A673 (cell line): ENCODE measurements at places on chromosomes 4 and X. TPM values are rescaled to one million over a fixed set of nuclear protein-coding genes. Genes with fewer than 3 reads are reported as not detected.
A peak's percentile ranks its signal among the peaks of the same experiment; 100 is the strongest.

The C4orf51 gene
- not detected in 2 replicates for total RNA-seq

The GYG2 gene
- total RNA-seq, result 39.8 and 59.7 TPM in 2 replicates

- H3K27me3 ChIP-seq, result no peaks in the 10 kb centered on the region
- no peaks in the 10 kb centered on the region for H3K4me1 ChIP-seq
- DNase-seq, result no peak
These were observed 94.3 kb upstream of the FAM47B start for GRCh38 chrX:34848281-34848680.

The GPR34 gene
- not detected in 2 replicates for total RNA-seq

The PLK4 gene
- total RNA-seq, result 46.9 and 52.4 TPM in 2 replicates

DNA sequence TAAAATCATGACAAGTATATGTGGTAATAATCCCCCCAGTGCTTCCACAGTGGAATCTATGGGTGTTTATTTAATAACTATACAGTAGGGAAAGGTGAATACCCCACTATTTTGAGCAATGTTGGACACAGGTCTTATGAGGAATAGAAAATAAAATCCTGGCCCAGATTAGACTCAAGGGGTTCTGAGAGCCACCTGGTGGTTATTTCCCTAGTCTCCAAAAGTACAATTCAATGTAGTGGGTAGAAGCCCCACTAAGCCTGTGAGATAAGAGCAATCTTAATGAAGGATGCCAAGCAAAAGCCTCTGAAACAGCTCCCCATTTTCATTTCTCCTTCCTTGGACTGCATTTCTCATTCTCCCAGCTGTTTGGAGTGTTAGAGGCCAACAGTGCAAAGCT is 328.2 kb upstream of the NR3C2 start:
- no peak overlapping the region for H3K27ac ChIP-seq
- H3K36me3 ChIP-seq, result no peaks in the 10 kb centered on the region
- no peak for DNase-seq
- H3K27me3 ChIP-seq, result no peaks in the 10 kb centered on the region

The RTL9 gene
- total RNA-seq, result 0.13 and 0.70 TPM in 2 replicates

The GLOD5 gene
- not detected in 2 replicates for total RNA-seq

DNA sequence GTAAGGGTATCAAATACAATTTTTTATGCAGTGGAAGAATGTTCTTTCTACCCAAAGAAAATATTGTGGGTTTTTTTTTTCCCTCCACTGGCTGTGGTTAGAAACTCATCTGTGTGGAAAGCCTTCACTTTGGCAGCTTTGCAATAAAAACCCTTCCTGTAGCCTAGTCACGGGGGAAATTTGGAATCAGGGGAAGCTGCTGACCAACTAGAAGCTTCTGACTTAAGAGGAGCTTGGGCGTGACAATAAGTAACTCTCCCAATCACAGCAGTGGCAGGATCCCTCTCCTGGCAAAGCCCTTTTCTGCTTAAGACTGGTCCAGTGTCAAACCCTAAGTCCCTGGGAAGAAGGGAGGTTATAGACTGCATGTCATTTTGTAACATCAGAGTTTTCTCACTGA is 87.9 kb downstream of the LRRC66 start:
- H3K27ac ChIP-seq, result no peak overlapping the region
- no peaks in the 10 kb centered on the region for H3K27me3 ChIP-seq
- DNase-seq, result no peak
- no peak overlapping the region for H3K4me3 ChIP-seq

The SERTM2 gene
- total RNA-seq, result not detected in 2 replicates

The TDO2 gene
- total RNA-seq, result 0.70 and 1.0 TPM in 2 replicates

DNA sequence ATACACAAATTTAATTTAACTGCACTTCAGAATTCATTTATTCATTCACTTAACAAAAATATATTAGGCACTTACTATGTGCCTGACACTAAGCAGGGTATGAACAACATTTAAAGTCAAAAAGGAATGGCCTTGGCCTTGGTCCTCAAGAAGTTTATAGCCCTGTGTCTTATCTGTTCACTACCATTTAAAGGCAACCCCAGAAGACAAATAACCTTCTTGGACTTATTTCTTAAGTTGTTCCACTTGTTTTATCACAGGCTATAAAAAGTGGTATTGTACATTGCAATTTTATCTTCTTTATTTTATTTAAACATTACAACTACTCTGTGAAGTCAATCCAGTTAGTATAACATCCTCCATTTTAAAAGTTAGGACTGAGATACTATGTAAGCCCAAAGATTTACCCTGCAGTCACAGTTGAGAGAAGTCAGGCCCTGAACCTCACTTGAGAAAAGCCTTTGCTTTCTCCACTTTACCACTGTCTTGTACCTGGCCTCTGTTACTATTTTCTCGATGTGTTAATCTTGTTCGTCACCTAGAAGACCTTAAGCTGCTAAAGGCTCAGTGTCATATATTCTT is 305.6 kb upstream of the DIPK2B start:
- no peak for DNase-seq
- peaks cover 3% of the 10 kb centered on the region for H3K27me3 ChIP-seq
- H3K27ac ChIP-seq, result no peak overlapping the region
- H3K36me3 ChIP-seq, result no peaks in the 10 kb centered on the region
- no peaks in the 10 kb centered on the region for H3K4me1 ChIP-seq

- no peaks in the 10 kb centered on the region for H3K36me3 ChIP-seq
- no peak overlapping the region for H3K27ac ChIP-seq
- H3K4me1 ChIP-seq, result no peaks in the 10 kb centered on the region
- no peaks in the 10 kb centered on the region for H3K27me3 ChIP-seq
- H3K4me3 ChIP-seq, result no peak overlapping the region
These were observed 45.5 kb upstream of the FAM241A start for GRCh38 chr4:112099701-112100297.

- no peak overlapping the region for H3K4me3 ChIP-seq
- H3K27ac ChIP-seq, result no peak overlapping the region
- no peak for DNase-seq
- H3K36me3 ChIP-seq, result no peaks in the 10 kb centered on the region
These were observed 200.0 kb downstream of the PPP3CA start for GRCh38 chr4:101147283-101147682.

- H3K27me3 ChIP-seq, result no peaks in the 10 kb centered on the region
- no peaks in the 10 kb centered on the region for H3K36me3 ChIP-seq
- H3K27ac ChIP-seq, result no peak overlapping the region
- H3K4me1 ChIP-seq, result peaks cover 22% of the 10 kb centered on the region
These were observed 456.0 kb upstream of the FAM241A start for GRCh38 chr4:111689214-111689613.

GRCh38 chrX:24169211-24169610 is 19.7 kb downstream of the ZFX start:
- no peak overlapping the region for H3K4me3 ChIP-seq
- no peaks in the 10 kb centered on the region for H3K27me3 ChIP-seq
- peaks cover 17% of the 10 kb centered on the region for H3K36me3 ChIP-seq
- peak overlapping the region; percentile 6 for H3K27ac ChIP-seq
- H3K4me1 ChIP-seq, result peaks cover 45% of the 10 kb centered on the region

The ADH1B gene
- not detected in 2 replicates for total RNA-seq

The THAP9 gene
- 3.8 and 4.2 TPM in 2 replicates for total RNA-seq

The MYOZ2 gene
- total RNA-seq, result not detected in 2 replicates

DNA sequence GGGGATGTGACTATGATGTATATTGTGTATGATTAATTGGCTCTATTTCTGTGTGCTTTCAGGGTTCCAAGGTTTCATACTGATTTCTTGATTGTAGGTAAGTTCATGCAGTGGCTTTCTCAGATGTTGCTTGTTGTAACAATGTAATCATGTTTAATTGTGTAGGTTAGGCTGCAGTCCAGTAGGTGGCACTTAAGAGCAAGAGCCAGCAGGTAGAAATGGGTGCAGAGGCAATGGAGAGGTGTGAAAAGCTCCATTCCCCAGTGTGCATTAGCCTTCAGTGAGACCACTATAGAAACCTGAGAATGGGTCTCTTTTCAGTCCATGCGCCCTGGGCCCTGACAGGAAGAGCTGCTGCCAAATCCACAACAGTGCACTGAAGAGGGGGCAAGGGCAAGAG is 28.2 kb downstream of the DCAF12L2 start:
- DNase-seq, result peak; percentile 9
- H3K4me1 ChIP-seq, result no peaks in the 10 kb centered on the region
- H3K27me3 ChIP-seq, result no peaks in the 10 kb centered on the region
- no peak overlapping the region for H3K4me3 ChIP-seq

The FAM241A gene
- 1.4 and 1.5 TPM in 2 replicates for total RNA-seq

- no peaks in the 10 kb centered on the region for H3K27me3 ChIP-seq
- peak overlapping the region; percentile 73 for H3K4me3 ChIP-seq
- H3K36me3 ChIP-seq, result no peaks in the 10 kb centered on the region
- no peak for DNase-seq
- peaks cover 6% of the 10 kb centered on the region for H3K4me1 ChIP-seq
These were observed 531 bp upstream of the MANBA start for GRCh38 chr4:102761296-102761701.

GRCh38 chr4:71442336-71442735 is 103.5 kb downstream of the SLC4A4 start:
- H3K4me1 ChIP-seq, result no peaks in the 10 kb centered on the region
- no peaks in the 10 kb centered on the region for H3K36me3 ChIP-seq
- no peaks in the 10 kb centered on the region for H3K27me3 ChIP-seq
- no peak for DNase-seq
- H3K4me3 ChIP-seq, result no peak overlapping the region

DNA sequence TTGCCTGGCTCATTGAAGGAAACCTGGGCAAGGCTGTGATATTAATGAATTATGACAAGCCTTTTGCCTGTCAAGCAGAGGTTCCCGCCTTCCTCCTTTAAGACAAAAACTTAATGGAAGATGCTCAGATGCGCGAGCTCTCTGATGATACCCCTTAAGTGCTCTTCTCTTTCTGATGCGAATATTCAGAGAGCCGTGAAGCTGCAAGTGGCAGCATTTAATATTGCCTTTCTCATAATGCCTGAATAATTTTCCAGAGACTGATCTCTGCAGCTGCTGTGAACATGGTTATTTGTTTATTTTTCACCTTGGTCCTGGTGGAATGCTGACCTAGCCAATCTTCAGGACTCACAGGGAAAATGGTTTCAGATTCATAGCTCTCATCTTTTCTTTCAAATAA is 251.8 kb downstream of the TENM3 start:
- no peak overlapping the region for H3K4me3 ChIP-seq
- no peak overlapping the region for H3K27ac ChIP-seq
- no peaks in the 10 kb centered on the region for H3K36me3 ChIP-seq
- DNase-seq, result no peak
- no peaks in the 10 kb centered on the region for H3K4me1 ChIP-seq

- H3K4me1 ChIP-seq, result no peaks in the 10 kb centered on the region
- no peak overlapping the region for H3K4me3 ChIP-seq
- H3K27me3 ChIP-seq, result no peaks in the 10 kb centered on the region
- no peak for DNase-seq
These were observed 767.5 kb upstream of the MAGEB2 start for GRCh38 chrX:29447867-29448266.

DNA sequence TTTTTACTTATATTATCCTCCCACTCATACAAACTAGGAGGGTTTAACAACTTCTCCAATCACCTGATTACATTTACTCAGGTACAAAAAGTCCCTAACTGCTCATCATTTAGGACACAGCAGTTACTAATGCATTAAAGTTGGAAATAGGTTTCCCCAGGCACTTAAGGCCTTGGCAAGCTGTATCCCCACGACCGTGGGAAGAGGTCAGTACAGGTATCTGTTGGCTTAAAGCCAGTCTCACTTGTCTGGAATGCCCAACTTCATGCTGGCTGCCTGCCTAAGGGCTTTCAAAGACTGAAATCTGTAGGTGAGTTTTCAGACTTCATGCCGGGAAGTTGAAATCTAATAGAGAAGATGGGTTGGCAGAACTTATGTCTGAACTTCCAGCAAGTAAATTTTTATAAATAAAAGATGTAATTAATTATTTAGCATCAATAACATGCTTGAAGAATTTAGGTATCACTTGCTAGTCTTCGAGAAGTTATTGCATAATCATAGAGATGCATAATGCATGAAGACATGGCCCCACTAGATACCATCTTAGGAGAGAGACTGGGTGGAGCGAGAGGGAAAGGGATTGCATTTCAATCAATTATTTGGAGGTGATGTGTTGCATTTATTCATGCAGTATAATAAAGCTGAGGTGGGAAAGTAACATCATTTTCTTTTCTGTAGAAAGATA is 54.2 kb downstream of the SCD5 start:
- H3K4me3 ChIP-seq, result no peak overlapping the region
- no peak overlapping the region for H3K27ac ChIP-seq
- DNase-seq, result peak; percentile 9
- H3K36me3 ChIP-seq, result no peaks in the 10 kb centered on the region
- H3K27me3 ChIP-seq, result no peaks in the 10 kb centered on the region
- H3K4me1 ChIP-seq, result peaks cover 10% of the 10 kb centered on the region

DNA sequence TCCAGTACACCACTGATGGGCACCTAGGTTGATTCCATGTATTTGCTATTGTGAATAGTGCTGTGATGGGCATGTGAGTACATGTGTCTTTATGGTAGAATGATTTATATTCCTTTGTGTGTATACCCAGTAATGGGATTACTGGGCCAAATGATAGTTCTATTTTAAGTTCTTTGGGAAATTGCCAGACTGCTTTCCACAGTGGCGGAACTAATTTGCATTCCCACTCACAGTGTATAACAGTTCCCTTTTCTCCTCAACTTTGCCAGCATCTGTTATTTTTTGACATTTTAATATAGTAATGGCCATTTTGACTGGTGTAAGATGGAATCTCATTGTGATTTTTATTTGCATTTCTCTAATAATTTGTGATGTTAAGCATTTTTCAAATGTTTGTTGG is 25.9 kb downstream of the CC2D2A start:
- no peaks in the 10 kb centered on the region for H3K27me3 ChIP-seq
- H3K4me1 ChIP-seq, result peaks cover 6% of the 10 kb centered on the region
- no peak overlapping the region for H3K4me3 ChIP-seq
- no peaks in the 10 kb centered on the region for H3K36me3 ChIP-seq
- DNase-seq, result peak; percentile 86

GRCh38 chr4:72571337-72571736 is 2.3 kb upstream of the ADAMTS3 start:
- no peak overlapping the region for H3K4me3 ChIP-seq
- no peak overlapping the region for H3K27ac ChIP-seq
- H3K36me3 ChIP-seq, result no peaks in the 10 kb centered on the region
- H3K27me3 ChIP-seq, result no peaks in the 10 kb centered on the region

The CT55 gene
- total RNA-seq, result not detected in 2 replicates

GRCh38 chr4:46649390-46649789 is 259.5 kb upstream of the GABRA2 start:
- H3K27me3 ChIP-seq, result peaks cover 12% of the 10 kb centered on the region
- H3K27ac ChIP-seq, result no peak overlapping the region
- no peak for DNase-seq
- H3K4me1 ChIP-seq, result no peaks in the 10 kb centered on the region
- H3K4me3 ChIP-seq, result no peak overlapping the region

The ARHGEF6 gene
- total RNA-seq, result 11.4 and 16.3 TPM in 2 replicates

DNA sequence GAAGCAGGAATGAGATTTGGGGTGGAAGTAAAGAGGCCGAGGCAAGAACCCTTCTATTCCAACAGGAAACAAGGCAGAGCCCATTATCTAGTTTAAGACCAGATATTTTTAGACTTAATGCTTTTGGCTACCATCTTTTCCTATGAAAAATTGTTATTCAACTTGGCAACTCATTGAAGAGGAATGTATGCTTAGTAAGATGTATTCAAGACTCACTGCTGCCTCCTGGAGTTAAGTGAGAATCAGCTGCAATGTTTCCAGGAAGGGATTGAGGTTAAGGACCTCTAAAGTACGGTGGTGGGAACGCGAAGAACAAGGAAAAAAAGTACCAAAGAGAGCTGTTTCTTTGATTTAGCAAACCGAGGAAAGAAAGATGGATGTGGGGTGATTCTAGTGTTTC is 89.1 kb downstream of the RAPGEF2 start:
- peak; percentile 86 for DNase-seq
- no peak overlapping the region for H3K4me3 ChIP-seq
- no peaks in the 10 kb centered on the region for H3K36me3 ChIP-seq
- no peaks in the 10 kb centered on the region for H3K27me3 ChIP-seq

The GRSF1 gene
- total RNA-seq, result 58.5 and 63.2 TPM in 2 replicates

The CSAG2 gene
- not detected in 2 replicates for total RNA-seq
